Glomerular endothelial cell (primary cell): ENCODE measurements at places on chromosomes 3 and 15. TPM values are rescaled to one million over a fixed set of nuclear protein-coding genes. Genes with fewer than 3 reads are reported as not detected.

Gene GOLGA8J
- not detected in 2 replicates for total RNA-seq

Gene TEX55
- total RNA-seq: not detected in 2 replicates

Gene GOLGA8G
- not detected in 2 replicates for total RNA-seq

Gene LRRC49
- total RNA-seq: 4.5 and 6.7 TPM in 2 replicates

Gene EIF5A2
- 7.5 and 7.6 TPM in 2 replicates for total RNA-seq

Gene KNG1
- total RNA-seq: not detected in 2 replicates

Gene PRR20G
- not detected in 2 replicates for total RNA-seq

Gene TMC3
- total RNA-seq: not detected in 2 replicates

Gene WDR93
- total RNA-seq: not detected in 2 replicates

Gene SEMA3B
- total RNA-seq: 0.34 and 2.2 TPM in 2 replicates

Gene ETV5
- 20.4 and 25.9 TPM in 2 replicates for total RNA-seq

Gene WWTR1
- total RNA-seq: 120 and 183 TPM in 2 replicates

Gene CACNA2D3
- 0.05 TPM in 1 of 2 replicates, not detected in the other for total RNA-seq
